ENCODE measurements at places on chromosomes 2 and 18.

DNA sequence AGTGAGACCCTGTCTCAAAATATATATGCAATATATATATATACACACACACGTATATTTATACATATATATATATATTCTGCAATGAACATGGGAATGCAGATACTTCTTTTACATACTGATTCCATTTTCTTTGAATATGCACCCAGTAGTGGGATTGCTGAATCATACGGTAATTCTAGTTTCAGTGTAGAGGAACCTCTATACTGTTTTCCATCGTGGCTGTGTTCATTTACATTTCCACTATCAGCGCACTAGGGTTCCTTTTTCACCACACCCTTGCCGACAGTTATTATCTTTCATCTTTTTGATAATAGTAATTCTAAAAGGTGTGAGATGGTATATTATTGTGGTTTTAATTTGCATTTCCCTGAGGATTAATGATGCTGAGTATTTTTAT is 52.3 kb upstream of the SLC39A10 start:
- DNase-seq, result no peak

- no peak for DNase-seq
These were observed 42.2 kb downstream of the LPIN1 start for GRCh38 chr2:11788461-11789124.

- no peak for DNase-seq
These were observed 434.4 kb downstream of the TNS1 start for GRCh38 chr2:217568289-217568971.

DNA sequence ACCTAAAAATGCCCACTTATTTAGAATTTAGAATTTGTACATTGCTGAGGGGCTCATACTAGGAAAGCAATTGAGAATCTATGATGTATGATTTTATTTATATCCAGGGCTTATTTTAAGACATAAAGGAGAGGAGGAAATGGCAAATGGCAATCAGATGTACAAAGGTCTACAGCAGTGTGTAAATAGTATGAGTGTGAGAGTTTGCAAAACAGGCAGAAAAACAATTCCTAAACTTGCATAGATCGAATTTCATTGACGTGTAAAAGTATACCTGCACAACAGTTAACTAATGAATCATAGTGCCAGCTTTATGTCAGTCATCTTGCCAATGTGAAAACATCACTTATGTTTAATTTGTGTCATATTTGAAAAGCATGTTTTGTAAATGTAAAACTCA is 718.7 kb upstream of the GCFC2 start:
- DNase-seq, result no peak

DNA sequence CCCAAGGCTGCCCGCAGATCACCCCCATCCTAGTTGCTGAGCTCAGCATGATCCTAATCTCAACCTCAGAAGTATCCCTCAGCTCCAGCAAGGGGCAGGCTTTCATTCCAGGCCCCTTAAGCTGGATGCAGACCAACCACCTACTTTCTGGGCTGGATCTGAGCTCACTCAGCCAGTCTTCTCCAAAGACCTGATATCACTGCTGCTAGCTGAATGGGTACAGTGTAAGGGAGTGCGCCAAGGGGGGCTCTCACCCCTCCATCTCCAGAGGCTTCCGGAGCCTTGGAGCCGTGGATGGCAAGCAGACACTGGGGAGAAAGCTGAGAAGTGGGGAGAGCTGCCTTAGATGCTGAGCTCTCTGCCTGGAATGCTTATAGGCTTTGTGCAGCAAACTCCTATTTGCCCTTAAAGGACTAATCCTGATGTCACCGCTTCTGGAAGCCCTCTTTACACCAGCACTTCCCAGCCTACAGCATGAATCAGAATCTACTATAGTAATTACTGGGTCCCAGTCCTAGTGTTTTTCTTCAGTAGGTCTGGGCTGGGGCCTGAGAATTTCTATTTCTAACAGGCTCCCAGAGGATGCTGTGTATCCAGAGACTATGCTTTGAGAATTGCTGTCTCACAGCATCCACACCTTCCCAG is 31.0 kb downstream of the GYPC start:
- DNase-seq, result no peak

- DNase-seq, result no peak
These were observed 101.8 kb upstream of the NFU1 start for GRCh38 chr2:69538872-69539548.

DNA sequence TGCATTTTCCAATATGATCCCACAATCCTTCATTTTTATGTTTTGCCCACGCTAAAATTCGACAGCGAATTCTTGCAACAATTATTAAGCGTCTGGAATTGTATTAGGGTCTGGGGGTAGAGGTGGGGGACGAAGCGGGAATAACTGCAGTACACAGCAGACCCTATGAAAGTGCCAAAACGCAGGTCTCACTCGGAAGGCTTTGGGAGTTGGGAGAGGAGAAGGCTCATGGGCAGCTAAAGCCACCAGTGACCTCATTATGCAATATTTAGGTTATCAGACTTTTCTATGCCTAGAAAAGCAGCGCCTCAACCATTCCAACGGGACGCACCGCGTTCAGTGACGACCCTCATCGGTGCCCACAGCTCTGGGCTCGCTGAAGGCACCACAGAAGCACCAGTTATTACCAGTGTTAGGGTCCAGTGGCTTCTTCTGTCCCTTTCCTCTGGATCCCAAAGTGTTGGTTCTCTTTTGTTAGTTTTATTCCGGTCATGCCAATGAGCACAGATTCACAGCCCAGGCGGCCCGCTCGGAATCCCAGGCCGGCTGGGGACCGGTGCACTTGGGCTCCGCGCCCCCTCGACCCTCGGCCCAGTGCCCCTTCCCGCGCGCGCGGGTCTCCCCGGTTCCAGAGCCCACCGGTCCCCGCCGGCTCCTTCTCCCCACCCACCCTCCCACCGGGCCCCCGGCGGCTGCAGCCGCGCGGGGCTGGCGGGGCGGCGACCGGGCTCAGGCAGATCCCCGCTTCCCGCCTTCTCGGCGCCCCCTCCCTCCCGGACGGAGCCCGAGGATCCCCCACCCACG is 737 bp upstream of the MAPK4 start:
- DNase-seq, result no peak

DNA sequence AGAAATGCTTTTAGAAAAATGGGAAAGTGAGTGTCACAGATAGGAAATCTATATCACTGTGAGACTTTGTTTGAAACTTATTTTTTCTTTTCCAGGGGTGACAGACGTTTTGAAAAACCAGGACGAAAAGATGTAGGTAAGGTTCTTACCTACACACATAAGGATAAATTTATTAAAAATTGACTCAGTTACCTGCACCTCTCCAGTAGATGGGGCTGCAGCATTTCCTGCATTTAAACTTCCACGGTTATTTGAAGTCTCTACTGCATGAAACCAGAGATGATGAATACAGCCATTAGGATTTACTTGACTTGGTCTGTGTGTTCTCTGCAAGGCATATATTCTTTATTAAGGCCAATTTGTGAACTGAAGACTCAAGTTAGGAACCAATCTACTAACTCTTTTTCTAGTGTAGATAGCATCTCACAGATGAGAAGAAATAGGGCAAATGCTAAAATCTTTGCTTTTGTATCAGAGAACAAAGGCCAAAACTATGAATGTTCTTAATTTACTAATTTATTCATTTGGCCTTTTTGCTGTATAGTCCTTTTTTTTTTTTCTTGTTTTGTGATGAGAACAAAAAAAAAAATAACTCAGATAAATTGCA is 15.0 kb downstream of the KCNJ13 start:
- no peak for DNase-seq

DNA sequence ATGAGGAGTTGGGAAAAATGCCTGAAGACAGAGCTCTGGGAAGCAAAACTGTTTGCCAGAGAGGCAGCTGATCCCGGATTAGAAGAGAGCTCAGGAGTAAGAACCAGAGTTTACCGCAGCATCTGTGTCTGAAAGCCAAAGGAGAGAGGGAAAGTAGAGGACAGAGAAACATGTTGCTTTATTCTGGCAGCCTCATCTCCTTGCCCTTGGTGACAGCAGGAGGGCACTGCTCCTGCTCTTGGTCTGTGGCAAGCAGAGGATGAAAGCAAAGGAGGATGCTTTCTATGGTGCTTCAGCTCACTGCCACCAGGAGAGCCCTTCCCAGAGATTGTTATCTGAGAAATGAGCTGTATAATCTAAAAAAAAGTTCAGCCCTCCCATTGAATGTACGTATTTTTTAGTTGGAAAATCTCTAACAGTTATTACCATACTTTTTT is 7.7 kb downstream of the SLC1A4 start:
- DNase-seq, result no peak

Measured in HS-5 (cell line).